ENCODE measurements at places on chromosomes 5 and 9. TPM values are rescaled to one million over a fixed set of nuclear protein-coding genes. Genes with fewer than 3 reads are reported as not detected.

- H3K4me1 ChIP-seq: peaks cover 41% of the 10 kb centered on the region
- H3K27me3 ChIP-seq: no peaks in the 10 kb centered on the region
- no peak overlapping the region for H3K4me3 ChIP-seq
- no peak for DNase-seq
Observed at GRCh38 chr9:567128-567746, 274.3 kb upstream of the DMRT1 start.

Gene PLEKHG4B
- total RNA-seq: 46.6 TPM

DNA sequence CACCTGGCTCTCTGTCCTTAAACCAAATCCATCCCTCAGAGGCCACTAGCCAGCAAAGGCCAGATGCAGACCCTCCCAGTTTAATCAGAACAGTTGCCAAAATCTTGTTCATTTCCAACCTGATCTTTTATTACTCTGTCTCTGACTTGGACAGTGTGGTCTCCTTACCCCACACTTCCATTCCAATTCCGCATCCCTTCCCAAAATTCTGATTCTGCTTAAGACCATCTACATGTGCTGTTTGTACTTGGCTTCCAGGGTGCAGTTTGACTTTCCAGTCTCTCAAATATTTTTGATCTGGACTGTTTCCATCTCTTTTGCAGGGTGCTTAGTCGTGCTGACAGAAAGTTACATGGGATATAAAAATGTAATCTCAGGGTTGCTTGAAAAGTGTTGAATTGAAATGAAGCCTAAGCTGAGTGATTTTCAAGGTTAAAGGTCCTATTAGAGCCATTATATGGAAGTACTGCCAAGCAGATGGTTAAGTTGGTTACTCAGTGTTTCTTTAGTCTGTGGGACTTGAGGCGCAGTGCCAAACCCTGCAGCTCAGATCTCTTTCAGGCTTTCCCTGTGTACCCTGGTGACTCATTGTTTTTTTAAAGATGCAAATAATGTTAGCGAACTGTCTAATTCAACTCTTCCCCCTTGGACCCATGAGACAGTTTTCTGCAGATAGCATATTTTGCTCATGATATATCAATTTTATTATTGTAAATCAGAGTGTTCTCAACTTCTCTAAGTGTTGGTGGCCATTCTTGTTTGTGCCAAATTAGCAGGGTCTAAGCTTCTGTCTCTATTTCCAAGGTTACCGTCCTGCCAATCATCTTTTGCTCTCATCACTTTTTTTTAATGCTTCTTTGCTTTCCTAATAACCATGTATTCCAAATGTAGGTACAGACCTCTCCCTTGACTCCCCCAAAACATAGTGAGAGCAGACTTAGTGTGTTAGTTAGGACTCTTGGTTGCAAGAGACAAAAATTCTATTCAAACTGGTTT, 18.2 kb upstream of the DCP2 start:
- no peak for DNase-seq
- peaks cover 21% of the 10 kb centered on the region for H3K4me1 ChIP-seq
- no peaks in the 10 kb centered on the region for H3K36me3 ChIP-seq
- H3K4me3 ChIP-seq: no peak overlapping the region
- H3K27ac ChIP-seq: no peak overlapping the region

DNA sequence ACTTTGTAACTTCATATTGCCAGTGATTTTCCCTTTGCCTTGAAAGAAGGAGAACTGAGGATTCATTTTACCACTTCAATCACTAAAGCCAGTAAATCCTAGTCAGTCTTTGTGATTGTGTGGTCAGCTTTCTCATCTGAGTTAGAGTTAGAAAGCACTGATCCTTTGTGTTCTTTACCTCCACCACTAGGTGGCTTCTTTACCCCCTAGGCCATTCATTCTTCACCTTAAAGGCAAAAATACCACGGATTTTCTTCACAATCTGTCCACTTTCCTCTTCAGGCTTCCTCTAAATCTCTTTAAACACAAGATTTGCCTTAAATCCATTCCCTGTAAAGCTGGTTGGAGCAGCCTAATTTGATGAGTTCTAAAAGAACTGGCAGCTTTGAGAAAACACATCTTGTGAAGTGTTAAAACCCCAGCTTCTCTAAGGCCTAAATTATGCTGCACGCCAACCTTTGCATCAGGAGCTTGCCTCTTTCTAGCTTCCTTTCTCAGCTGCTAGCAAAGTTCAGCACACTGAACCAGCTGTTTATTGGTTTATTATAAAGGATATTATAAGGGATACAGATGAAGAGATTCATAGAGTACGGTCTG, 20.4 kb downstream of the BDP1 start:
- H3K4me3 ChIP-seq: no peak overlapping the region
- H3K36me3 ChIP-seq: peaks cover 19% of the 10 kb centered on the region
- no peaks in the 10 kb centered on the region for H3K4me1 ChIP-seq
- H3K27ac ChIP-seq: no peak overlapping the region
- H3K27me3 ChIP-seq: no peaks in the 10 kb centered on the region
- DNase-seq: no peak

DNA sequence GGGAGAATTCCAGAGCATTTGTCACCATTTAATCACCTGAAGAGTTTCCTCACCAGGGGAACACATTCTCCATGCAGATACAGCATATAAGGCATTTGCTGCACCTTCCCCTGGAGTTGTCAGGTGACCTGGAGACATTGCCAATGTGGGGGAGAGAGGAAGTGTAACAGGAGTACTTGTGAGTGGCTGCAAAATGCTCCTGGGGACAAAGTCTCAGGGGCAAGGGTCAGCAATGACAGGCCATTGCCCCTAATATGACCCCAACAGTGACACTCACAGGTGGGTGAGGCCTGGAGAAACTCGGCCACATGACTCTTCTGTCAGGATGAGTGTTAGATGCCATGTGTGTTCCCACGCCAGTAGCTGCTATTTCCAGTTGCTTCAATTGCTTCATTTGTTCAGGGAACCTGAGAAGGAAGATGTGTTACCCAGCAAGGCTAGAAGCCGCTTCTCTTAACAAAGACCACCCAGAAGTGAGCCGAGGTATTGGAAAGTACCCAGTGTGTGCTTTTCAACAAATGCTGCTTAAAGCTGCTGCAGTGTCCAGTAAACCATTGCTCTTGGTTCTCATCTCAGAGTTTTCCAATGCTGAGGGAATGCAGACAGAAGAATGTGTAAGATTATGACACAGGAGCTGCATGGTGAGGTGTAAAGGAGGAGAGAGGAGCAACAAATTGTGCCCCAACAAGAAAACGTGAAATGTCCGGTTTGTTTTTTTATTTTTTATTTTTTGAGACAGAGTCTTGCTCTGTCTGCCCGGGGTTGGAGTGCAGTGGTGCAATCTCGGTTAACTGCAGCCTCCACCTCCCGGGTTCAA, 128.2 kb upstream of the SLC44A1 start:
- no peak overlapping the region for H3K4me3 ChIP-seq
- no peaks in the 10 kb centered on the region for H3K27me3 ChIP-seq
- H3K36me3 ChIP-seq: no peaks in the 10 kb centered on the region
- H3K27ac ChIP-seq: no peak overlapping the region
- no peak for DNase-seq
- peaks cover 9% of the 10 kb centered on the region for H3K4me1 ChIP-seq

- H3K27me3 ChIP-seq: peaks cover 26% of the 10 kb centered on the region
- H3K4me1 ChIP-seq: no peaks in the 10 kb centered on the region
- no peaks in the 10 kb centered on the region for H3K36me3 ChIP-seq
- no peak overlapping the region for H3K4me3 ChIP-seq
- H3K27ac ChIP-seq: no peak overlapping the region
Observed at GRCh38 chr9:108582726-108583125, 273.1 kb downstream of the ACTL7B start.

DNA sequence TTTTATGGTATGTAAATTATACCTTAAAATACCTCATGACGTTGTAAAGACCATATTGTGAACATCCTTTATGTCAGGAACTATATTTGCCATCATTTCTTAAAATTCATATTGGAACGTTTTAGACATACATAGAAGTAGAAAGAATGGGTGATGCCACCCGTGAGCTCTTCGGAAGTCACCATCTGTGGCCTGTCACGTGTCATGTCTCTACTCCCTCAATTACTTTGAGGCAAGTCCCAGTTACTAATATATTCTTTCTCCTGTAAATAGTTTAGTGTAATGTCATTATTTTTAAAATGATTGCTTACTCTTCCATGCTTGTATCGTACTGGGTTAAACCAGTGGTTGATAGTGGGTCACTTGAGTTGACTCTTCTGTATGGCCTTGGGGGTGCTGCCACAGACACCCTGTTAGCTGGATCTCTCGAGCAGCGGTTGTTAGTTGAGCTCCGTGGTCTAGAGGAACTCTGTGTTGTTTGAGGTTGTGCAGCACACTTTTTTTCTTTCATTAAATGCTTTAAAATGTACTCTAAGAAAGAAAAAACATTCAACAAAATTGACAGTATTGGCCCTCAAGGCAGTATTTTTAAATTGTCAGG, 66.2 kb downstream of the TRIO start:
- no peak overlapping the region for H3K4me3 ChIP-seq
- DNase-seq: no peak
- H3K4me1 ChIP-seq: peaks cover 46% of the 10 kb centered on the region

DNA sequence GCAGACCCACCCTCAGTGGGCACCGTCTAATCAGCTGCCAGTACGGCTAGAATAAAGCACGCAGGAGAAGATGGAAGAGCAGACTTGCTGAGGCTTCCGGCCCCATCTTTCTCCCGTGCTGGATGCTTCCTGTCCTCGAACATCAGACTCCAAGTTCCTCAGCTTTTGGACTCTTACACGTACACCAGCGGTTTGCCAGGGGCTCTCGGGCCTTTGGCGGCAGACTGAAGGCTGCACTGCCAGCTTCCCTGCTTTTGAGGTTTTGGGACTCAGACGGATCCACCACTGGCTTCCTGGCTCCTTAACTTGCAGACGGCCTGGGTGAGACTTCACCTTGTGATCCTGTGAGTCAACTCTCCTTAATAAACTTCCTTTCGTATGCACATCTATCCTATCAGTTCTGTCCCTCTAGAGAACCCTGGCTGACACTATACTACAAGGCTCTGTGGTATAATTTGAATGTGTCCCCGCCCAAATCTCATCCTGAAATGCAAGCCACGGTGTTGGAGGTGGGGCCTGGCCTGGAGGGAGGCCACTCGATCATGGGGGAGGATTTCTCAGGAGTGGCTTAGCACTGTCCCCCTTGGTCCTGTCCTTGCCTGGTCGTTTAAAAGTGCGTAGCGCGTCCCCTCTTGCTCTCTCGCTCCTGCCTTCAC, 31.1 kb upstream of the NRARP start:
- H3K36me3 ChIP-seq: peaks cover 11% of the 10 kb centered on the region
- no peak overlapping the region for H3K4me3 ChIP-seq
- H3K27me3 ChIP-seq: no peaks in the 10 kb centered on the region

GRCh38 chr9:36140086-36141084, 3.9 kb downstream of the GLIPR2 start:
- peak overlapping the region; percentile 21 for H3K27ac ChIP-seq
- H3K36me3 ChIP-seq: peaks cover 2% of the 10 kb centered on the region
- peaks cover 35% of the 10 kb centered on the region for H3K27me3 ChIP-seq
- no peak overlapping the region for H3K4me3 ChIP-seq

GRCh38 chr9:136921718-136922117, 22.8 kb downstream of the FBXW5 start:
- H3K4me3 ChIP-seq: no peak overlapping the region
- no peaks in the 10 kb centered on the region for H3K4me1 ChIP-seq
- H3K27me3 ChIP-seq: no peaks in the 10 kb centered on the region
- DNase-seq: no peak
- H3K36me3 ChIP-seq: peaks cover 6% of the 10 kb centered on the region

Gene ADAMTS6
- total RNA-seq: 3.0 TPM

GRCh38 chr5:5675511-5675910, 253.0 kb downstream of the ICE1 start:
- no peaks in the 10 kb centered on the region for H3K27me3 ChIP-seq
- DNase-seq: no peak
- H3K4me1 ChIP-seq: no peaks in the 10 kb centered on the region
- H3K4me3 ChIP-seq: no peak overlapping the region

GRCh38 chr5:159669559-159669958, 246.7 kb upstream of the ADRA1B start:
- no peak overlapping the region for H3K27ac ChIP-seq
- H3K4me1 ChIP-seq: no peaks in the 10 kb centered on the region
- H3K36me3 ChIP-seq: no peaks in the 10 kb centered on the region
- no peak overlapping the region for H3K4me3 ChIP-seq

GRCh38 chr5:155629597-155629996, 616.0 kb downstream of the KIF4B start:
- H3K36me3 ChIP-seq: no peaks in the 10 kb centered on the region
- H3K27ac ChIP-seq: no peak overlapping the region
- no peaks in the 10 kb centered on the region for H3K4me1 ChIP-seq
- H3K27me3 ChIP-seq: peaks cover 17% of the 10 kb centered on the region
- no peak for DNase-seq
- no peak overlapping the region for H3K4me3 ChIP-seq

Gene GMCL2
- total RNA-seq: not detected

DNA sequence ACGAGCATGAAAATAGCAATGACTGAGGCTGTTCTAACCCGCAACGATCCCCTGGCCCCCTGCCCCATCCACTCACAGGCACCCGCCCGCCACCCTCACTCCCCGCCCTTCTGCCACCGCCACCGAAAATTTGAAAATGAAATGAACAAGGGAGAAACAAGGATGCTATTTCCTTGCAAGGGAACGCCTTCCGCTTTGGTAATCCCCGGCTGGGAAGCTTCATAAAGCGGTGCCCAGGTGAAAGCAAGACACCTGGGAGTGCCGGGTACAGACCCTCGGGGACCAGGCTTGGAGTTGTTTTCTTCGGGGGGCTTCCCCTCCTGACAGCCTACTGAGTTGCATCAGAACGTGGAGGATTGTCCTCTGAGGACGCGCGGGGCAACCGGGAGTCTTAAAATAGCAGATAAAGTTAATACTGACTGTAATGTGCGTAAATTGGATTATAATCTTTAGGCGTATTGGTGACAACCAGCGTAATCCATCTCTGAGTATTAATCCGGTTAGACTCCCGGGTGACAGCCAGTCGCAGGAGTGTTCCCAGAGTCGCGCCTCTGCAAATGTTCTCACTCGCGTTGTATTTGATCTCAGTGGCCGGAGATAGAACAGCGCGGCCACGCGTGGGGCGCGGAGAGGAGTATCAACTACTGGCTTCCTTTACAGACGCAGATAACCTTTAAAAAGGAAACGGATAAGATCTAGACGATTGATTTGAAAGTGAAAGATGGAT, 885 bp upstream of the MLLT3 start:
- peak overlapping the region; percentile 95 for H3K4me3 ChIP-seq
- H3K27ac ChIP-seq: peak overlapping the region; percentile 94
- peaks cover 3% of the 10 kb centered on the region for H3K36me3 ChIP-seq
- peaks cover 19% of the 10 kb centered on the region for H3K27me3 ChIP-seq
- H3K4me1 ChIP-seq: peaks cover 35% of the 10 kb centered on the region
- DNase-seq: no peak

DNA sequence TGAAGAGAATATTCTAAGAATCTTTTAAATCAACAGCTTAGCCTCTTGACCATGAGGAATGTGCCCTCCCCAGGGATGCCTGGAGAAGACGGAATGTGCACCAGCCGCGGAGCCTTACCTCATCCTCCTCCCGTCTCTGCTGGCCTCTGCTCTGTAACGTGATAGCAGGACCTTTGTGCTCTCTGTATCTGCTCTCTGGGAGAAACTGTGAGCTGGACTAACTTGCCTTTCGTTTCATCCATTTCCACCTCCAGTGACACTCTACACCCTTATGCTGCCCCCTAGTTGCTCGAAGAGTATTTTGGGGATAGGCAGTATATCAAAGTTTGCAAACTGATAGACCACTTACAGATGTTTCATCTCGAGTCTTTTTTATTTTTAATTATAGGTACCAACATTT, 141.4 kb downstream of the NPR3 start:
- H3K27me3 ChIP-seq: peaks cover 21% of the 10 kb centered on the region
- no peaks in the 10 kb centered on the region for H3K36me3 ChIP-seq
- peaks cover 32% of the 10 kb centered on the region for H3K4me1 ChIP-seq

Gene TEK
- 0.74 TPM for total RNA-seq

Gene FOXD1
- total RNA-seq: 1.3 TPM

Data from type B pancreatic cell (in vitro differentiated cells).